ENCODE measurements at places on chromosomes 5 and 9.

DNA sequence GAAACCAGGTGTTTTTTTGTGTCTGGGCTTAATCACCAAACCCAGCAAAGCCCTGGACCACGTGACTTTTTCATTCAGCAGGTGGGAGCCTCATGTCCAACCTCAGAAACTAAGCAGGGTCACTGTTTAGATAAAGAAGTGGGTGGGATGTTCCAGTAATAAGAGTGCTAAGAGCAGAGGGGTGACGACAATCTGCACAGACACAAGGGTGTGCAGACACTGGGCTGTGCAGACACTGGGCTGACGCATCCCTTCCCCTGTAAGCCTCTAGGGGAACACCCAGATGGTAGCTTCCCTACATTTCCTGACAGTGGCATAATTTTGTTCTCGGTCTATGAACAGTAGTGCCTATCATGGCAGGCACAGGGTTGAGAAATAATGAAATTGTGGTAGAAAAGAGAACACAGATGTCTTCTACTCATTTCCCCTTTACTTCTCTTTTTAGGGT lies 85.1 kb downstream of the SAXO1 start:
- no peaks in the 10 kb centered on the region for H3K4me1 ChIP-seq
- no peak overlapping the region for H3K27ac ChIP-seq
- H3K27me3 ChIP-seq = peaks cover 17% of the 10 kb centered on the region
- H3K4me3 ChIP-seq = no peak overlapping the region
- no peak for DNase-seq

- H3K27ac ChIP-seq = no peak overlapping the region
- no peak overlapping the region for H3K4me3 ChIP-seq
- no peak for DNase-seq
Measured at GRCh38 chr9:136137321-136138265, 18.9 kb upstream of the TMEM250 start.

DNA sequence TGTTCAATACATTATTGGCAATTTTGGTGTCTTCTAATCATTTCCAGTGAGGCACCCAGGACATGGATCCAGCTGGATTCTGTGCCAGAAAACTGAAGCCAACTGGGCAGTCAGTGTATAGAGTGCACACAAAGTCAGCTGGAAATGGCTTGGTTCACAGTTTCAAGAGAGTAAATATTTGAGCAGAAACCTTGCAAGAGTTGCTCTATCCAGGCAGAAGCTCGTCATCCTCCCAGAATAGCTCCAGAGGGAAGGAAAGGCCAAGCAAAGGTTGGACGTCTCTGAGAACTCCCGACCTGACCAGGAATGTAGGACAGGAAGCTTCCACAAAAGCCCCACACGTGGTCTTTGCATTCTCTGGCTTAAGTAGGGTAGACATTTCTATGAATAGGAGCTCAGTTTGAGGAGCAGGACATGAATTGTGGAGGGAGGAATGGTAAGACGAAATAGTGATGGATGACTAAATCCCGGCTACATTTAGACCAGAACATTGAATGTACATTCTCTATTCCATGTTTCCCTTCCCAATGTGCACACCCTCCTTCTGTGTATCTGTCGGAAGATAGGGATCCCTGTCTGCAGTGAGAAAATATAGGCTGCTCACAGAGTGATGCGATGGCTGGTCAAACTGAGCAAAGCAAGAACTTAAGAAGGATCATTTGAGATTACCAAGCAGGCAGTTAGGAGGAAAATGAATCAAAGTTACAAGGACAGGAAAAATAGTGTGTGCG lies 72.7 kb upstream of the FCN2 start:
- H3K36me3 ChIP-seq = peaks cover 4% of the 10 kb centered on the region
- H3K4me3 ChIP-seq = no peak overlapping the region
- no peaks in the 10 kb centered on the region for H3K4me1 ChIP-seq
- no peak for DNase-seq
- H3K27ac ChIP-seq = no peak overlapping the region
- H3K27me3 ChIP-seq = no peaks in the 10 kb centered on the region

DNA sequence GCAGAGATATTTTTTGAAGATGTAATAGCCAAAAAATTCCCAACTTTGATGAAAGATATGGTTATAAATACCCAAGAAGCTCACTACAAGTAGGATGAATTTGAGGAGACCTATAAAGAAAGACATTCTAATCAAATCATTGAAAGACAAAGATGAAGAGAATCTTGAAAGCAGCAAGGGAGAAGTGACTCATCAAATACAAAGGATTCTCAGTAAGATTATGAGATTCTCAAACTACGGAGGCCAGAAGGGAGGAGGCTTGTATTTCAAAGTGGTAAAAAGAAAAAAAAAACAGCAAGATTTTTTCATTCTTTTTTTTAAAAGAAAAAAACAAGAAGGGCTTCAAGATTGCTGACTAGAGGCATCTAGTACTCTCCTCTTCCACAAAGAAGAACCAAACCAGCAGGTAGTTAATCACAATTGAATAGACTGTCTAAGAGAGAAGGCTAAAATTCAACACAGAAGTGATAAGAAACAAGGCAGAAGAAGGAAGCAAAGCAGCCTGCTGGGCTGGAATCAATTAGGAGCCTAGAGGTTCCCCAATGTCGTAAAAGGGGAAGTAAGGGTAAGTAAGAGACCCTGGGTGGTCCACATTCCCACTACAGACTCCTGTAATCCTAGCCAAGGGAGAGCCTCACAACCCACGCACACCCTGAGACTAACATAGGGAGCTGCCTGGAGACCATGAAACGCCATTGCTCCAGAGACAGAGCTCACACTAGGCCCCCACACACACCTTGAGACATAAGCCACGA lies 59.1 kb upstream of the NIPAL4 start:
- no peaks in the 10 kb centered on the region for H3K27me3 ChIP-seq
- H3K27ac ChIP-seq = no peak overlapping the region
- peaks cover 5% of the 10 kb centered on the region for H3K36me3 ChIP-seq

DNA sequence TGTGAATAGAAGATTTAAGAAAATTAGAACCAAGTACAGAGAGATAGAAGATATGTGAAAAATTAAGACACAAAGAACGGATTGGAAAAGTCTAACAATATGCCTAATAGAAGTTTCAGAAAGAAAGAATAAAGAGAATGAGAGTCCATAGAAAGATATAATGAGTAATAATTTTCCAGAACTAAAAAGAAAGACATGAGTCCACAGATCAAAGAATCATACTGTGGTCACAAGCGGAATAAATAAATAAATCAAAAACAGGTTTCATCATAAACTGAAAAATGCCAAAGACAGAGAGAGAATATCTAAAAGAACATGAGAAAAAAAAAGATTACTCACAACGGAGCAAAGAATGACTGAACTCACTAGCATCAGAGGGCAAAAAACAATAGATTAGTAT lies 32.9 kb downstream of the FEM1C start:
- H3K36me3 ChIP-seq = no peaks in the 10 kb centered on the region
- peaks cover 2% of the 10 kb centered on the region for H3K27me3 ChIP-seq
- DNase-seq = no peak
- no peak overlapping the region for H3K27ac ChIP-seq
- H3K4me3 ChIP-seq = no peak overlapping the region

DNA sequence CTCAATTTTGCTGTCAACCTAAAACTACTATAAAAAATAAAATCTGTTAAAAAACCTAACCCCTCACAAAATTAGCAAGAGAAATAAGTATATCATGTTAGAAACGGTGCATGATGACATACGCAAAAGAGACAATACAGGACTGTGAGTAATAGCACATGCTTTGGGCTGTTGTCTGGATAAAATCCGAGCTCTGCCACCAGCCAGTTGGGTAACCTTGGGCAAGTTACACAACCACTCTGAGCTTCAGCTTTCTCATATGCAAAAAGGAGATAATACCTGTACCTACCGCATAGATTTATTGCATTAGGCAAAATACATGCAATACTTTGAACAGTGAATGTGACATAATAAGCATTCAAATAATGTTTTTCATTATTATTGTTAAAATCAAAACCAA lies 481.7 kb downstream of the TLE1 start:
- H3K4me1 ChIP-seq = no peaks in the 10 kb centered on the region
- no peaks in the 10 kb centered on the region for H3K27me3 ChIP-seq
- H3K4me3 ChIP-seq = no peak overlapping the region
- H3K36me3 ChIP-seq = no peaks in the 10 kb centered on the region
- no peak overlapping the region for H3K27ac ChIP-seq

DNA sequence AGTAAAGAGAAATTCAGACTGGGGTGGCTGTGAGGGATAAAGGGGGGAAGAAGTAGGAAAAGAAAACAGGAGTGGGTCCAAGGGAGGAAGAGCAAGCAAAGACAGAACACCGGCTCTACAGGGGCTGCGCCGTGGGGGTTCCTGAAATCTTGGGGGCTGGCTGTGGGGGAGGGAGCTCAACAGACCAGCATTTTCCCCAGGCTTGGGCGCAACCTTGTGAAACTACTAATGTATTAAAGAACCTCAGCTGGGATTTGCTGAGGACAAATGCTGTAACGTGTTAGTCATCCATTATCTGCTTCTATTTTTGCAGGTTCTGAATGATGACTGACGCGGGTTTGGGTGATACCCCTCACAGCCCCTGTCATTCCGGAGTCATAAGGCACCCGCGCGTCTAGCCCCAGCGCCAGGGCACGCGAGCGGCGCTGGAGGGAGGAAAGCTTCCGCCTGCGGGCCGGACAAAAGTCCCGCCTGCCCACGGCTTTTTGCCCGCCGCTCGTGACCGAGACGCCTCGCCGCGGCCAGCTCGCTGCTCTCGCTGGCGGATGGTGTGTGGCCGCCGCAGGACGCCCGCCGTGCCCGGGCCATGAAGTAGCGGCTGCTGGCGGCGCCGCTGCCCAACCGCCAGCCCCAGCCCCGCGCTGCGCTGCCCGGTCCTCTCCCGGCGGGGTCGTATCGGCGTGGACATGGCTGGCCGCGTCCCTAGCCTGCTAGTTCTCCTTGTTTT lies 110.6 kb downstream of the PAM start:
- DNase-seq = peak; percentile 23
- peak overlapping the region; percentile 69 for H3K4me3 ChIP-seq
- peaks cover 3% of the 10 kb centered on the region for H3K36me3 ChIP-seq
- peak overlapping the region; percentile 86 for H3K27ac ChIP-seq
- peaks cover 9% of the 10 kb centered on the region for H3K4me1 ChIP-seq
- no peaks in the 10 kb centered on the region for H3K27me3 ChIP-seq

- DNase-seq = no peak
- H3K4me3 ChIP-seq = no peak overlapping the region
- H3K36me3 ChIP-seq = peaks cover 9% of the 10 kb centered on the region
- H3K27ac ChIP-seq = no peak overlapping the region
- H3K27me3 ChIP-seq = no peaks in the 10 kb centered on the region
Measured at GRCh38 chr5:82355053-82355452, 76.9 kb upstream of the RPS23 start.

DNA sequence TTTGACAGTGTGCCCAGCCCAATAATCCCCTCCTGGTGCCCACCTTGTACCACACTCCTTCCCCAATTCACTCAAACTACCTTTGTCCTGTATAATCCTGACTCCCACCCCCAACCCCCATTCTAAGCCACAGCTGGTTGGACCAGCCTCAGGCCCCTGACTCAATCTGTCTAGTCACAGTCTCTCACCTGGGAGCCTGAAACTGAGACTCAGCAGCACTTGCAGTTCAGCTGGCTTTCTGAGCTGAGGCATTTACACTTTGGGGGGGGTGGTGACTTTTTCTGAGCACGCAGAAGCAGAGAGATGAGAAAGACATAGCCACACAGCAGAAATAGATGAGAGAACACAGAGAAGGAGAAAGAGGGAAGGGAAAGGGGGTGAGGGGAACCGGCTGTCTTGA lies 247.3 kb downstream of the MAN2A1 start:
- no peak overlapping the region for H3K27ac ChIP-seq
- H3K4me3 ChIP-seq = no peak overlapping the region
- H3K4me1 ChIP-seq = peaks cover 4% of the 10 kb centered on the region
- H3K36me3 ChIP-seq = no peaks in the 10 kb centered on the region

DNA sequence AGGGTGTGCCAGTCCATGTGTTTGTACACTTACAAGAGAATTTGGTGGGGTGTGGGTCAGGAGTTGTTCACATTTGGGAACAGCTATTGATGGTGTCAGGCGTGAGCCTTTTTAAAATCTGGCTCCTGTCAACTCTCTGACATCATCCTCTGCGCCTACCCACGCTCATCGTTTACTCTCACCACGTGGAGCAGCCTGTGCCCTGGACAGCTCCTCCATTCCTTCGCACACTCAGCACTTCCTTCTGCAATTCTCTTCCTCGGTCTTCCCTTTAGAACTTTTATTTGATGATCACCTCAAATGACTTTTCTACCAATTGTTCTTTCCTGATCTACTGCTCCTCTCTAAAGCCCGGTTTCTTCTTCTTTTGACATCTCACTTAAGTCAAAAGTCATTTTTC lies 42.1 kb upstream of the GNAQ start:
- H3K27me3 ChIP-seq = no peaks in the 10 kb centered on the region
- no peak for DNase-seq
- peaks cover 5% of the 10 kb centered on the region for H3K36me3 ChIP-seq
- H3K4me3 ChIP-seq = peak overlapping the region; percentile 4

DNA sequence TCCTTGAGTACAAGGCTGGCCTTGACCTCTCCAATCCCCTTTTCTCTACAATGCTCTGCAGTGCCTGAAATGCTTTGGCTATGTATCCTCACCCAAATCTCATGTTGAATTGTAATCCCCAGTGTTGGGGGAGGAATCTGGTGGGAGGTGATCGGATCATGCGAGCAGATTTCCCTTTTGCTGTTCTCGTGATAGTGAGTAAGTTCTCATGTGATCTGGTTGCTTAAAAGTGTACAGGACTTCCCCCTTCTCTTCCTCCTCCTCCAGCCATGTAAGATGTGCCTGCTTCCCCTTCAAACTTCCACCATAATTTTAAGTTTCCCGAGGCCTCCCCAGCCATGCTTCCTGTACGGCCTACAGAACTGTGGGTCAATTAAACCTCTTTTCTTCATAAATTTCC lies 28.5 kb upstream of the AKNA start:
- no peak overlapping the region for H3K4me3 ChIP-seq
- no peak for DNase-seq
- H3K36me3 ChIP-seq = peaks cover 3% of the 10 kb centered on the region
- peak overlapping the region; percentile 8 for H3K27ac ChIP-seq

DNA sequence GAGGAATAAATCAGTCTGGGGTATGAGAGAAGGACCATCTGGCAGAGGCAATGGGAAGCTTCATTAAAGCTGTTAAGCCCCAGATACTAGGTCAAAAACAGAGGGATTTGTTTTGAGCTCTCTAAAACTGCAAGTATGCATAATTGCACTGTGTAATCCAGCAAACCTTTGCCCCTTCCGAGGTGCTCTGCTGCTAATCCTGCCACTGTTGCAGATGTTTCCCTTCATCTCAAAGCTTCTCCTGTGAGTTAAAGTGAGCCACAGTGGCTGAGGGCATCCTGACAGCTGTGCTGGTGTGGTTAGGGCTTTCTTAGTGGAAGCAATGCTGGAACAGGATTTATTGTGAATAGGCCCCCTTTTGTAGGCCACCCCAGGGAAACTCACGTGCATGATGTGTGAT lies 160.3 kb upstream of the TRPC7 start:
- no peak for DNase-seq
- H3K36me3 ChIP-seq = no peaks in the 10 kb centered on the region
- no peaks in the 10 kb centered on the region for H3K4me1 ChIP-seq
- H3K27me3 ChIP-seq = no peaks in the 10 kb centered on the region

- peaks cover 33% of the 10 kb centered on the region for H3K27me3 ChIP-seq
- H3K27ac ChIP-seq = no peak overlapping the region
- no peak overlapping the region for H3K4me3 ChIP-seq
- no peaks in the 10 kb centered on the region for H3K36me3 ChIP-seq
- no peak for DNase-seq
Measured at GRCh38 chr5:66701244-66701643, 105.1 kb downstream of the MAST4 start.

- H3K27me3 ChIP-seq = no peaks in the 10 kb centered on the region
- H3K4me3 ChIP-seq = peak overlapping the region; percentile 92
- H3K4me1 ChIP-seq = peaks cover 28% of the 10 kb centered on the region
- peak overlapping the region; percentile 92 for H3K27ac ChIP-seq
- peaks cover 17% of the 10 kb centered on the region for H3K36me3 ChIP-seq
Measured at GRCh38 chr5:14870337-14871213, 1.0 kb downstream of the ANKH start.

Measured in effector memory CD8-positive, alpha-beta T cell (primary cell).